ENCODE measurements at places on chromosomes 16 and 17.

DNA sequence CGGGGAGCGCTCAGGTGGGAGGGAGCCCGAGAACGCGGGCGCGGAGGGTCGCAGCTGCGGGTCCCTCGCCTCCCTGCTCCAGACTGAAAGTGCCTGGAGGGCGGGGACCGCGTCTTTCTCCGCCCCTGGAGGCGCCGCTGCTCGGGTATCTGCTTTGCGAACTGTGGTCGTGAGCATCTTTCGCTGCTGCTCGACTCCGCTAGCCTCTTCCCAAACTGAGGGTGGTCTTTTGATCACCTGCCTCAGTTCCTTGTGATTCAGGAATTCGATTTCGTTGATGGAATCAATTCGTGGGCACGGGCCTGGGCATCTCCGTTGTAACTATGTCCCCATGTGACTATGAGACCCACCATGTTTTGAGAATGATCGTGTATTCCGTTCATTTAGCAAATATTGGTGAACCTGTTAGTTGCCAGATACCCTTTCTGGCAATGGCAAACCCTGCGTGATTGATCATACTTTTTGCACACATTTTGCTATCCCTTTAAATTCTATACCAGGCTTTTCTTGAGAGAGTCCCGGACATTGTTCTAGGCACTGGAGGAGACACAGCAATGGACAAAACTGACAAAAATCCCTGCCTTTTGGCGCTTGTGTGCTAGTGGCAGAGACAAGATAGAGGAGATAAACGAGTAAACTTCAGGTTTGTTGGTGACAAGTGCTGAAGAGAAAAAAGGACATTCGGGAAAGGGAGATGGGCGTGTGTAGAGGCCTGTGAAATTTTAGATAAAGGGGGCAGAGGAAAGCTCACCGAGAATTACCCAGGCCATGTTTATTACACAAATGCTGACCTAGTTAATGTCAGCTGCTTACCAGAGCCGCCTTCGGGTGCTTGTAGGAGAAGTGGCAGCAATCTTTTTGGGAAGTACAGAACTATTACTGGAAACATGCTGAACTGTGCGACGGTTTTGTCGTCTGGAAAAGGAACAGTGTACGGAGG lies 948 bp downstream of the UTP18 start:
- peak; percentile 48 for DNase-seq

GRCh38 chr16:381789-382717 lies at the start of gene PGAP6:
PGAP6 (minus strand) TSS chr16:381978; CDS start chr16:381821, 157 bp downstream.
- DNase-seq: peak; percentile 57

GRCh38 chr17:77649717-77650211 lies 308.7 kb upstream of the TNRC6C start:
- no peak for DNase-seq

- no peak for DNase-seq
Observed at GRCh38 chr16:78794581-78795250, 695.3 kb downstream of the WWOX start.

GRCh38 chr17:15918661-15919259 lies 26.2 kb upstream of the ADORA2B start:
- no peak for DNase-seq

GRCh38 chr16:72840631-72841381 lies 207.1 kb downstream of the ZFHX3 start:
- no peak for DNase-seq

- DNase-seq: peak; percentile 52
Observed at GRCh38 chr17:59565959-59566324, 532 bp downstream of the DHX40 start.

DNA sequence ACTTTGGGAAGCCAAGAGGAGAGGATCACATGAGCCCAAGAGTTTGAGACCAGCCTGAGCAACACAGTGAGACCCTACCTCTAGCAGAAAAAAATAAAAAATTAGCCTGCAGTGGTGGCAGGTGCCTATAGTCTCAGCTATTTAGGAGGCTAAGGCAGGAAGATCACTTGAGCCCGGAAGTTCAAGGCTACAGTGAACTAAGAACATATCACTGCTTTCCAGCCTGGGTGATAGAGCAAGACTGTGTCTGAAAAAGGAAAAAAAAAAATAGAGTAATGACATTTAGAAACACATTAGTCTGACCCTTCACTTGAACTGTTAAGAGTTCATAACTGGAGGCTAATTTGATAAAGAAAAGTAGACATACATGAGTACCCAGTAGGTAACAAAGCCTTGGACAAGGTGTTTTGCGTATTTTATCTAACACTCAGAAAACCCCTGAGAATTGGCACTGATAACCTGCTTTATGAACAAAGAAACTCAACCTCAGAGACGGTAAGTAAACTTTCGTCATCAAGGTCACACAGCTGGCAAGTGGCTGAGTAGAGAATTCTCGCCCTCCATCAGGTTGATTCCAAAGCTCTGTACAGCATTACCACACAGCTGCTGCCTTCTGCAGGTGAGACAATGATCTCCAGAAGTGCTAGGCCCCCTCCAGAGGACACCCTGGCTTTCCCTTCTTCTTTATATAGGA lies 101.1 kb downstream of the SMG6 start:
- DNase-seq: no peak

Measured in amygdala (tissue), 56 donors.